ENCODE measurements at places on chromosomes 11 and 22. TPM values are rescaled to one million over a fixed set of nuclear protein-coding genes. Genes with fewer than 3 reads are reported as not detected.

DNA sequence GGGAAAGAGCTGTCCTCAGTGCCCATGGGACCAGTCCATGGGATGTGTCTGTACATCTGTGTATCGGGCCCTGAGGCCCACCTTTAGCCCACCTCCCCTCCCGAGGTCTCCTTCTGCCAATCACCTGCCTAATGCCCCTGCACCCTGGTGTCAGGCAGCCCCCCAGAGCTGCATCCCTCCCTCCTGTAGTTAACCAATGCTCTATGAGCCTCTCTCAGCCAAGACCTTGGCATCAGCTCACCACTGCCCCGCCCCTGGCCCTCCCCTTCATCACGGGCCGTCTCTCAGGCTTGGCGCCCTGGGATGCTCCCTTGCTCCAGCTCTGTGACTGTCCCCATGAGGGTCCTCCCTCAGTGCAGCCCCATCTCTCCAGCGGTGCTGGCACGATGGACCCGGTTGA lies 18.5 kb downstream of the MGAT3 start:
- no peak for DNase-seq

GRCh38 chr11:119445850-119446249 lies 22.9 kb upstream of the THY1 start:
- DNase-seq = no peak

The CTNND1 gene
- total RNA-seq = 43.5 TPM

DNA sequence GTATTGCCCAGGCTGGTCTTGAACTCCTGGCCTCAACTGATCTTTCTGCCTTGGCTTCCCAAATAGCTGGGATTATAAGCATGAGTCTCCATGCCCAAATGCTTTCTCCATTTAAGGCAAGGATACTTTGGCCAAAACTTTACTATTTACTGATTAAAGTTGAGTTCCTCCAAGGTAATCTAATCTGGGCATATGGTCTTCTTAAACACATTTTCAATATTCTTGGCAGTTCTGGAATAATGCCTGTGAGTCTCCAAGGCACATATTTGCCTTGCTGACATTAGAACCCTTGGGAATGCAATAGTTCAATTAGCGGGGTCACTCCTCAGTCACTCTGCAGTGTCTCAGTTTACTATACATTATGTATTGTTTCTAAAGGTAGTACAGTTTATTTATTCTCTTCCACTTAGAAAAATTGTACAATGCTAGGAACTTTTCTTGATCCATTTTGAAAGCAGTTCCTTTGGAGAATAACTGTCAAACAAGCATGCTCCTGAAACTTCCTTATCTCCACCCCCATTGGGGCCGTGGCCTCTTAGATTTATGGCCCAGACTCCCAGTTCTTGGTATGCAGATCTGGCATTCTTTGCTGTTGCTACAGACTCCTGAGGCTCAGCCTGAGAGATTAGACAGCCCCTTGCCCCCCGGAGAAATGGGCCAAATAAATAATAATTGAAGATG lies 13.1 kb upstream of the RAB38 start:
- DNase-seq = no peak
